ENCODE measurements at places on chromosomes 2 and 18. TPM values are rescaled to one million over a fixed set of nuclear protein-coding genes. Genes with fewer than 3 reads are reported as not detected.

The SERPINB11 gene
- total RNA-seq: not detected

The SETBP1 gene
- 4.9 TPM for total RNA-seq

The GEN1 gene
- total RNA-seq: 2.8 TPM

The COL5A2 gene
- 253 TPM for total RNA-seq

The AMER3 gene
- not detected for total RNA-seq

The RUFY4 gene
- total RNA-seq: not detected

The MAPK4 gene
- total RNA-seq: under 0.01 TPM

The CELF4 gene
- not detected for total RNA-seq

The EVA1A gene
- total RNA-seq: 16.2 TPM

The KCNG2 gene
- total RNA-seq: 6.4 TPM

The CCDC74B gene
- 3.1 TPM for total RNA-seq

The CRYBA2 gene
- not detected for total RNA-seq

The PLA2R1 gene
- 8.3 TPM for total RNA-seq

All from fibroblast of lung (primary cell).